Stimulated activated CD4-positive, alpha-beta T cell treated with anti-CD3 and anti-CD28 coated beads, Interleukin-4, amount 100 ng/mL, for 24 hours (primary cell): ENCODE measurements at places on chromosomes 2 and 18.

GRCh38 chr2:105409717-105410116 lies 10.9 kb upstream of the FHL2 start:
- no peak for DNase-seq

DNA sequence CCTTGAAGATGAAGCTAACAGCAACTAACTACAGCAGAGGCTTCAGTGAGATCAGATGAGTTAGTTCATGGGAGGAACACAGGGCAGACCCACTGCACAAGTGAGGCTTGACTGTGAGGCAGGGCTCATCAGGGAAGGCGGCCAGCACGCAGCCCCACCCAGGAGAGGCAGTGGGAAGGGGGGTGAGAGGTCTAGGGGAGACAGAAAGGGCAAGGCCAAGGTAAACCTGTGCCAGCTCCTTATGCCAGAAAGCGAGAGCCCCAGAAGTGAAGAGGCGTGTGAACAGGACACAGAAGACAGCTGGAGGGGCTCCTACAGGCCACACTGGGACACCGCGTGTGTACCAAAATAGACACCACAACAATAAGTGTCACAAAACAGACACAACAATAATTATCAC lies 48.6 kb downstream of the ANO7 start:
- no peak for DNase-seq

- peak; percentile 37 for DNase-seq
Observed at GRCh38 chr2:199977984-199978415, 22.6 kb downstream of the MAIP1 start.

- DNase-seq = no peak
Observed at GRCh38 chr2:8082840-8083239, 599.0 kb upstream of the ID2 start.

GRCh38 chr2:38723173-38723572 lies 28.0 kb downstream of the SRSF7 start:
- peak; percentile 41 for DNase-seq
